HS-27A (cell line): ENCODE measurements at places on chromosomes 12 and 14.

GRCh38 chr14:45089813-45090212, 5.9 kb downstream of the PRPF39 start:
- DNase-seq = no peak

DNA sequence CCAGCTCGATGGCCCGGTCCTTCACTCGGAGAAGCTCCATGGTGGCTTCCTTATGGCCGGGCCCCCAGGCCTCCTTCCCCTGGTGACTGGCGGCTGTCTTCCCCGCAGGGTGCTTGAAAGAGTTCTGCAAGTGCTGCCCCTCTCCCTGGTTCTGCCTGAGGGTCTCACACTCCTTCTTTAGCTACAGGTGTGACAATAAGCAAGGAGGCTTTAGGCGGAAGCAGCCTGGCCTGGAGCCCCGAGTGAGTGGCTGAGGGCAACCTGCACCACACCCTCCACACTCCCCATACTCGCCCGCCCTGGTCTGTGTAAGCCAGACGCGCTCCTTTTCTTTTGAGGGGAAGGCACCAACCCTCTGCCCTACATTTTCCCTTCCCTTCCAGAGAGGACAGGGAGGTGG, 62.5 kb upstream of the GPR68 start:
- DNase-seq = no peak

GRCh38 chr14:62381311-62382070, 619.3 kb downstream of the SNAPC1 start:
- no peak for DNase-seq

- DNase-seq = no peak
Measured at GRCh38 chr14:34113991-34114390, 163.1 kb upstream of the EGLN3 start.

DNA sequence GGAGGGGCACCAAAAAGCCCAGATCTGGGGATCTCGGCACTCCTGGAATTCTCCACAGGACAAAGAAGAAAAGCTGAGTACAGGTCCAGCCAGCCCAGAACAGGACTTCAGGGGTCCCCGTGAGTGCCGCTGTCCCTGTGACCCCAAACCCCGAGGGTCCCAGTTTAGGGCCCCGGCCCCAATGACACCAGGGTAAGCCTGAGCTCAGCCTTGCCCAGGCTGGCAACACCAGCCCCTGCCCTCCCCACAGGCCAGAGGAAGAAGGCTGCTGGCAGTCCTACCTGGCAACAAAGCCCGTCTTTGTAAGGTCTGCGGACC, 1.8 kb downstream of the CDK2AP1 start:
- no peak for DNase-seq

- no peak for DNase-seq
Measured at GRCh38 chr12:22414742-22415141, 80.2 kb upstream of the ST8SIA1 start.

- DNase-seq = no peak
Measured at GRCh38 chr12:4806439-4807115, 86.4 kb downstream of the GALNT8 start.

DNA sequence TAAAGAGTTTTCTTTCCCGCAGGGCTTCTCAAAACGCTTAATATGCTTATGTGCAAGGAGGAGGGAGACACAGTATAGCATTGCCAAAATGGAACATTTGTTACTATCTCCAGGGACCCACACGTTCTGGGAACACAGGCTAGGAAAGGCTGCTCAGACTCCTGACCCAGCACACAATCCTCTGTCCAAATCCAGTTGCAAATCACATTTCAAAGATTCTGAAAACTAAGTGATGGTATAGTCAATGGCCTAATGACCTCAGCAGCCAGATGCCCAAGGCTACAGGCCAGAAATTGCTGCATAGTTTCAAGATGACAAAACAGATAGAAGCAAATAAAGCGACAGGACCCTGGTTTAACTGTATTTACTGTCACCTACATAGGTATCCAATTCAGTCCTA, 97.0 kb upstream of the GRIP1 start:
- no peak for DNase-seq

DNA sequence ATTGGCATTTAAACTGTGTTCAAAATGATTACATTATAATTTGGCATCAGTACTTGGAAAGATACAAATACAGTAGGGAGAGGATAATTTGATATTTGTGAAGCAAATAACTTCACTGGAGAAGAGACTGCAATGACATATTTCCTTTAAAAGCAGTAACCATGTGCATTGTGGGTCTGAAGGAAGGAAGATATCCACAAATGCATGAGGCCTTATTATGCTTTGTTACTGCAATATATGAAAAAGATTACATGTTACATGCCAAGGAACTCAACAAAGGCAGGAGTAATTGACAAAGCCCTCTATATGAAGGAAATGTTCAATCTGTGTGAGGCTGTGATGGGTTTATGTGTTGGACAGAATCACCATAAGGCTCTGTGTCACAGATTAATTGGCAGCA, 391.5 kb downstream of the APAF1 start:
- no peak for DNase-seq

DNA sequence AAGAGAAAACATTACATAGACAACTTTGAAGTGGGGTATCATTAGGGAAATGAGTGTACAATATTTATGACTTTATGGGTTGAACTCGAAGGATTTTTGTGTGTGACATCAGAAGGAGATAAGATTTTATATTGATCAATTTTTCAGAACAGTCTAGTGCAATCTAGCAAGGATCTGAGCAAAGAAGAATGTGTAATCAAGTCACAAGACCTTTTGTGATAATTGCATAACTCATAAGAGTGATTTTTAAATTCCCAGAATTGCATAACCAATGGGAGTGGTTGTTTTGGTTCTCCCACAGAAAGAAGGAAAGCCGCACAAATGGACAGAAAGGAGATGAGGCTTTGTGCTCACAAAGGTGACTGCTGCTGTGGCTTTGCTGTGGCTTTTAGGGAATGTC, 441.8 kb upstream of the FLRT2 start:
- DNase-seq = no peak

DNA sequence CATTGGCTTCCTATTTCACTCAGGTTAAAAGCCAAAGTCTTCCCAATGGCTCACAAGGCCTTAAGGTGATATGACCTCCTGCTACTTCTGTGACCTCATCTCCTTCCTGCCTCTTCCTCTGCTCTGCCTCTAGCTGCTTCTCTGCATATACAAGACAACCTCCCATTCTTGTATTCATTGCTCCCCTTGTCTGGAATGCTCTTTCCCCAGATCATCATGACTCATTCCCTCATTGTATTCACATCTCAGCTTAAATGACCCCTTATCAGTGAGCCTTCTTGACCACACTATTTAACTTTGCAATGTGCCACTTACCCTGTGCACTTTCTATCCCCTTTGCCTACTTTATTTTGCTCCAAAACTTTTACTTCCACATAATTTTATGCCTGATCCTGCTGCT, 90.2 kb downstream of the PPP1R12A start:
- peak; percentile 59 for DNase-seq

DNA sequence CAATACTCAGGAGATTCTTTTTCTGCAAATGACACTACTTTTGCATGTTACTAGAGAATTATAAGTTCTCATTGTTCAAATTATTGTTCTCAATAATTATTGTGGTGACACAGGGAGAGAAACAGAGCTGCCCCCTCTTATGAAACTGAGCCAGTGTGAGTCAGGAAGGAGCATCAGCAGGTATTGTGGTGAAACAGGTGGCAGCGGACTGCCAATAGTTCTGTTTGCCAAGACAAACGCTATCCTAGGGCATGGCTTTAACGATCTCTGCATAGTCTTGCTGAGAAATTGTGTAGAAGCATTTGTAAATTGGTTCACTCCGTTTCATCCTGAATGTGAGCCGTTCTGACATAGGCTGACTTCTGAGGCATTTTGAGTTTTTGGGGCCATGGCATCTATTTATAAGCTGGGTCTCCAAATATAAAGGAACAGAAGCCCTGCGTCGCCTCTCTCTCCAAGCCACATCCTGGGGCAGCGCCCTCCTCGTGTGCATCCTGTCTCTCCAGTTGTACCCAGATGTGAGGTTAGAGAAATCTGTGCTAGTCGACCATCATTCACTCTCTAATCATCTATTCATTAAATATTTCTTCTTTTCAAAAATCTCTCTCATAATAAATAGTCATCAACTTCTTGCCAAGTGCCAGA, 15.8 kb upstream of the PPP4R4 start:
- DNase-seq = no peak

GRCh38 chr12:114921781-114922180, 237.8 kb upstream of the TBX3 start:
- no peak for DNase-seq

- no peak for DNase-seq
Measured at GRCh38 chr14:43166163-43166562, 1340.9 kb downstream of the FSCB start.

- DNase-seq = no peak
Measured at GRCh38 chr12:107330831-107331431, 237.6 kb upstream of the CRY1 start.

DNA sequence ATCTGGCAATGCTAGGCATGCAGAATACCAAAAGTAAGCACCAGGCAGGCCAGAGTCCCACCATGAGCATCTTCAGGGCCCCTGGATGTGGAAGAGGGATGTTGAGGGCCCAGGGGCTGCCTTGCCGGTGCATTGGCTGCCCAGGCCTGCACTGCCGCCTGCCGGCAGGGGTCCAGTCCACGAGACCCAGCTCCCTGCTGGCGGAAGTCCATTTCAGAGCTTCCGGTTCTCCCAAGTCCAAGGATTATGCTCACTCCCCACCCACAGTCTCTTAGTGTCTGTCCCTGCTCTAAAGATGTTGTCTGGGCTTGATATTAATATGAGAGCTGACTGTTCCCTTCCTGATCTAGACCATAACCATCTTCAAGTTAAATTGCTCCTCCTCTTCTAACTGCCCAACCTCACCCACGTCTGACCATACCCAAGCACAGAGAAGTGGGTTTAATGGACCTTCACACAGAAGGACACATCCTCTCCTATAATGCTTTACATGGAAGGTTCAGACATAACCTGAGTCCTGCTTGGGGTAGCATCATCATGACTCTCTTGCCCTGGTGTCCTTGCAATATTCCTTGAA, 117.4 kb downstream of the DAD1 start:
- DNase-seq = no peak

GRCh38 chr12:43095669-43096280, 456.2 kb downstream of the ADAMTS20 start:
- no peak for DNase-seq

DNA sequence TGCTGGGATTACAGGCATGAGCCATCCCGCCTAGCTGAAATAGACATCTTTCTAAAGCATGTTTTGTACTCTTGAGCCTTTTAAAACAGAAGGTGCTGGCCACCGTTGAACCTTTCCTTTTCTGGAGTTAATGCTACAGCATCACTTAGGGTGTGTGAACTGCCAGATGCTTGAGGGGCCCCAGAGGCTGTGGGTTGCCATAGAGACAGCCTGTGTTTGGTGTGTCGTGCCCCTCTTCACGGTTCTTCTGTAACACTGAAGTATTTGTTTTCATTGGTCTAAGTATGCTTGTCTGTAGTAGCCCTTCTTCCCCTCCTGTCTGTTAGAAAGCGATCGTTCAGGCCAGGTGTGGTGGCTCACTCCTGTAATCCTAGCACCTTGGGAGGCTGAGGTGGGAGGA, 30.8 kb downstream of the PLEKHG3 start:
- DNase-seq = no peak

- no peak for DNase-seq
Measured at GRCh38 chr12:39990122-39991101, 115.5 kb downstream of the SLC2A13 start.

GRCh38 chr14:105855246-105855892, 329.0 kb downstream of the TMEM121 start:
- no peak for DNase-seq

GRCh38 chr14:37588956-37589714, 5.9 kb downstream of the FOXA1 start:
- DNase-seq = no peak

- DNase-seq = no peak
Measured at GRCh38 chr14:93723001-93723400, 65.3 kb downstream of the PRIMA1 start.

DNA sequence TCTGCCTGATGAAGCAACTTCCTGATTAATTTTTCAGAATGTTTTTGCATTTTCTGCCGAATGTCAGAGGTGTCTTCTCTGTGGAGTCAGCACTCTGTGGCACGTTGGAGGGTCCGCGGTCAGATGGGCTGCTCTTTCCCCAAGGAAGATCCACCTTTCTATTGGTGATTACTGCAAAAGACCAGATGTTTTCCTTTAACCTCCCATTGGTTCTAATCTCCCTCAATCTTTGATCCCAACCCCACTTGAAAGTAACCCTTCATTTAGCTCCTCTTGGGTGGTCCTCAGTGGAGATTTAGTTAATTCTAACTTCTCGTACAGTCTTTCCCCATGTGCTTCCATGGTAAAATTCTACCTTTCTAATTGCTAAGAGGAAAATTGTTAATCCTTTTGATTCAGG, 397.7 kb upstream of the DDHD1 start:
- DNase-seq = no peak

- no peak for DNase-seq
Measured at GRCh38 chr12:124496584-124496983, 70.8 kb downstream of the NCOR2 start.

GRCh38 chr12:32110942-32111341, 4.3 kb downstream of the BICD1 start:
- no peak for DNase-seq

DNA sequence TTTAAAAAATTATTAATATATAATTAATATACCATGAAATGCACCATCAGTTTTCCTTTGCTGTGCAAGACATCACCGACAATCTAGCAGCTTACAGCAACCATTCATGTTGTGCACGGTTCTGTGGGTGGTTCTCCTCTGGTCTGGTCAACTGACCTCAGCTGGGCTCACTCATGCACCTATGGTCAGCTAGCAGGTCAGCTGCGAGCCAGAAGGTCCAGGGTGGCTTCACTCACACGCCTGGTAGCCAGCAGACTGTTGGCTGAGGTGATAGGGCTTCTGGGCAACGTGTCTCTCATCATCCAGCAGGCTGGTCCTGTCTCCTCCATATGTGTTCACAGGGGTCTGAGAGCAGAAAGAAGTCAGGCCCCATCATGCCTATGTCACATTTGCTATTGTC, 210.4 kb downstream of the KIF26A start:
- no peak for DNase-seq

DNA sequence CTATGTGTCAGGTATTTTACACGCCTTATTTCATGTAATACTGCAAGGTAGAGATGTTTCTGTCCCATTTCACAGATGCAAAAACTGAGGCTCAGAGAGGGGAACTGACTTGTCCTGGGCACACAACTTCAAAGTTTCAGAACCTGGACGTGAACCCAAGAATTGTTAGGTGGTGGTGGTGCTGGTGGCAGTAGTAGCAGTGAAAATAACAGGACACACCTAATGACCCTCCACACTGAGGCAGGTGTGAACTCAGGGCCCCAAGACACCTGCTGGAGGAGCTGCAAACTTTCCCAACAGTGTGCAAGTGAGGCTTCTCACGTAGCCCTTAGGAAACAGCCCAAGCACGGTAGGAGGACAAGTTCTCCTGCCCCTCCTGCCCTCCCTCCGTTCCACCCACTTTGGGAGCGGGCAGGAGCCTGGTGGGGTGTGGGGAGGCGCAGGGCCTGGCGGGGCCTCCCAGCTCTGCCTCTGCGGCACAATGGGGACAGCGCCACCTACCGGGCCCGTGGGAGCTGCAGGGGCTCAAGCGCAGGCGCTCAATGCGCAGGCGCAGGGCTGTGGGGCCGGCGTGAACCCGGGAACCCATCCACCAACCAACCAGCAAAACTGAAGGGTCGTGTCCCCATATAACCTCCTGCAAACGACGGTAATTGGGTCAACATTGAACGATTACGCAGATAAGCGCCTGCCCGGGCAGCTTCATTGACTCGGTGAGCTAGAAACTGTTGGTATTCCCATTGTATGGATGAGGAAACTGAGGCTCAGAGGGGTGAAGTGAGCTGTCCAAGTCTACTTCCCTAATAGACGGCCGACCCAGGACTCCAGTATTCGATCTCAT, 12.0 kb upstream of the TRPV4 start:
- peak; percentile 31 for DNase-seq

- DNase-seq = no peak
Measured at GRCh38 chr14:64717870-64718269, 13.6 kb downstream of the PLEKHG3 start.
